ENCODE measurements at places on chromosomes 6 and 20.

GRCh38 chr6:167858086-167858591 is 31.4 kb downstream of the AFDN start:
- DNase-seq, result no peak

- no peak for DNase-seq
Observed at GRCh38 chr6:139181236-139181635, 46.4 kb downstream of the HECA start.

- DNase-seq, result no peak
Observed at GRCh38 chr20:45612314-45612713, 17.2 kb upstream of the WFDC10A start.

GRCh38 chr6:150987371-150987828 is 121.9 kb downstream of the MTHFD1L start:
- DNase-seq, result no peak

- DNase-seq, result peak; percentile 49
Observed at GRCh38 chr20:50464026-50464724, 46.0 kb upstream of the PTPN1 start.

DNA sequence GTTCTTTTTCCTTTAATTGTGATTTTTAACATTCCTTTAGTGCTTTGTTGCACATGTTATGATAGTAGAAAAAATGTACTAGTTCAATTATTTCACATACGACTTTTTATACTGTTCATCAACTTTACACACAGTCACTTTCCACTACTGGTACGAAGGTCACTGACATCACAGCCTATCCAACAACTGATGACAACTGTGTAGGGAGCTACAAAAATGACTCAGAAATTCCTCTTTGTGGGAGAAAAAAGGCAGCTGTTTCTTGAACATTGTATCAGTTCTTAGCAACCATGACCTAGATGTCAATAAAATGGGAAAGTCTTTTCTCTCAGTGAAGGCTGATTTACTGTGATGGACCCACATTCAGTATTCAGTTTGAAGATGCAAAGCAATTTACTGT is 7.0 kb upstream of the ID4 start:
- DNase-seq, result no peak

- DNase-seq, result no peak
Observed at GRCh38 chr6:50713226-50713625, at the start of gene TFAP2D. TSS of gene TFAP2D (plus strand) at chr6:50713526. CDS start at chr6:50714056, 530 bp downstream.

DNA sequence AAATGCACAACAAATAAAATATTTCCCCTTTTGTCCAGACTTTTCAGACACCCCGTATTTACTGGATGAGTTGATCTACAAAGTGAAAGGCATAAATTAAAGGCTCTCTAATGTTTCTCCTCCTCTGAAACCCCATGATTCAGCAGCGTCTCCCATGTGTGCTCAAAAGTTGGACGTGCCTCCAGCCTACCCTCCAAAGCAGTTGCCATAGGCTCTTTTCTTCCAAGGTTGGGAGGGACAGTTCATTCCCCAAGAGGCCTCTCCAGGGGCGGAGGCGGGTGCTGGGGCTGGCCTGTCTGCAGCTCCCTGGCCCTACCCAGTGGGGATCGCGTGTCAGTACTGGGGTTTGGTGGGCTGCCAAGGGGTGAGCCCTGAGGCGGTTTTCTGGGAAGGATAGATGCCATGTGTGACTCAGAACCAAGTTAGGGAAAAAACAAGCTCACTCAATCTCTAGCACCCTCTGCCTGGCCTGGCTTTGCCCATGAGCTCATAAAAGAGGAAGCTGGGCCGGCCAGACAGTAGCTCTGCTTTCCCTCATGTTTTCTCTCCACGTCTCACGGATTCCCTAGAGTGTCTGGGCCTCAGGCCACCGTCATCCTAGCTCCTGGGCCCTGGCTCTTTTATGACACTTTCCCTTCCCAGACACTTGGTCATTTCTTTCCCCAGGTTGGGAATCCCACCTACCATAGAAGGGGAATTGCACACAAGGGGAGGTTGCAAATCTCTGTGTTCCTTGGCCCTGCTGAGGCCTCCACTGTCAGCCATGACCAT is 8.0 kb upstream of the IER3 start:
- peak; percentile 99 for DNase-seq

GRCh38 chr20:62739067-62739466 is 30.4 kb downstream of the NTSR1 start:
- no peak for DNase-seq

All from SW 1271 (cell line).